ENCODE measurements at places on chromosomes 2 and 18.

GRCh38 chr2:143473216-143473615, 344.0 kb downstream of the ARHGAP15 start:
- no peak for DNase-seq

GRCh38 chr2:105517814-105518705, 119.2 kb upstream of the FHL2 start:
- DNase-seq = no peak

DNA sequence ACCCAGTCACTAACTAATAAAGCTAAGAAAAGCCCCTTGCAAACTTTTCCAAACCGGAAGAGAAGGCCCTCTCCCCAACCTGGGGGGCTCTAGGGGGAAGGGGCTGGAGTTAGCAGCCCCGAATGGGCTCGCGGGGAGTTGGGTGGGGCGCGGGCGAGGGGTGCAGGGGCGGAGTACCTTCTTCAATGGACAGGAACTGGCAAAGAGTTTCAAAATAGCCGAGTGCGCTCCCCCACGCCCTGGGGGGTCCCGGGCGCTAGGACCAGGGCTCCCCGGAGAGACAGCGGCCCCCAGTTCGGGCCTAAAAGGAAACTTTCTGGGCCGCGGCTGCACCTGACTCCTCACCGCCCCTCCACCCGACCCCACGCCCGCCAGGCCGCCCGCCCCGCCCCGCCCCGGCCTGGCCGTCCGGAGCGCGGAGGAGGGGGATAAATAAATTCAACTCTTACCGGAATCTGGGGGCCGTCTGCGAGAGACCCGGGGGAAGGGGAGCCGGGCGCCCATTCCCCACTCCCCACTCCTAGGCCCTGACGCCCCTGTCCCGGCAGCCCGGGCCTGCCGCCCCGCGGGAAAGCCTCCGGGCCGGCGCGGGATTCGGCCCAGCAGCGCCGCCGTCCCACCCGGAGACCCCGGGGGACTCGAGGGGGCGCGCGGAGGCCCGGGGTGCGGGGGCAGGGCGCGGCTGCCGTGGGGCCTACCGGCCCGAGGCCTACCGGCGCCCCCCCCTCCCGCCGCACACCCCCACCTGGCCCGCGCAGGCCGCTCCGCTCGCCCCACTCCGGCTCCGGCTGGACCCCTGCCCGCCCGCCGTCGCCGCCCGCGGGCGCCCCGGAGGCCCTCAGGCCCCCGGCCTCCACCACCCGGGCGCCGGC, 868 bp downstream of the INO80D start:
- peak; percentile 48 for DNase-seq

- no peak for DNase-seq
These were observed 30.1 kb downstream of the FEZ2 start for GRCh38 chr2:36567711-36568408.

DNA sequence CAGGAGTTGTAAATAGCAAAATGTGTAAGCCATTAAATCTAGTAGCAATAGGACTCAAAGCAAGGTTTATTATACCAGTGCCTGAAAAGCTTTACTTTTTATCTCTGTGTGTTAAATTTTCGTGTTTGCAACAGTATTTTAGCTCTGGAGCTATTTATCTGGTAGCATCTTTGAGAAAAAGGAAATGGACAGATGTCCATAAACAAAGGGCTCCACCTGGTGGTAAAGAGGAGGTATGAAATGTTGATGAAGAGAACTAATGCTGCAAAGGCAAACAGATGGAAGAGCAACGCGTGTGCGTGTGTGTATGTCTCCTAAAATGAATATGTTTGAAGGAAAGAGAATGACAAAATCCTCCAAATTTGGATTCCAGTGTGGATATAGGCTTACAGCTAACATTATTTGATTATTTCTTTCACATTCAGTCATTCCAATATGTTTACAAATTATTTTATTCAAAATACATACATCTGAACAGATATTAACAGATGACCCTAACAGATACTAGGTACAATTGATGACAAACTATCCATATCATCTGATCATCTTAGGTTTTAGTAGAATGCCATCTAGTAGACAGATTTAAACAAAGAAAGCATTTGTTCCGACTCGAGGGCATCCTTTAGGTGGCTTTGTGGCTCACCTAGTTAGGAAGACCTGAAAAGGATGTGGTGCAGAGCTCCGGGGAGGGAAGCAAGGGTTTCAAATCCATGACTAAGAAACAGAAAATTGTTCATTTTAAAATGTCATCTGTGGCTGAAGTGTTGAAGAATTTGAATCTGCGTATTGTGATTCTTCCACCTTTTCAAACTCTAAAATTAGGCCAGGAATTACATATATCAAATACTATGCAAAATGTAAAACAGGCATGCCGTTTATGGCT, 383.3 kb downstream of the MTX2 start:
- no peak for DNase-seq

DNA sequence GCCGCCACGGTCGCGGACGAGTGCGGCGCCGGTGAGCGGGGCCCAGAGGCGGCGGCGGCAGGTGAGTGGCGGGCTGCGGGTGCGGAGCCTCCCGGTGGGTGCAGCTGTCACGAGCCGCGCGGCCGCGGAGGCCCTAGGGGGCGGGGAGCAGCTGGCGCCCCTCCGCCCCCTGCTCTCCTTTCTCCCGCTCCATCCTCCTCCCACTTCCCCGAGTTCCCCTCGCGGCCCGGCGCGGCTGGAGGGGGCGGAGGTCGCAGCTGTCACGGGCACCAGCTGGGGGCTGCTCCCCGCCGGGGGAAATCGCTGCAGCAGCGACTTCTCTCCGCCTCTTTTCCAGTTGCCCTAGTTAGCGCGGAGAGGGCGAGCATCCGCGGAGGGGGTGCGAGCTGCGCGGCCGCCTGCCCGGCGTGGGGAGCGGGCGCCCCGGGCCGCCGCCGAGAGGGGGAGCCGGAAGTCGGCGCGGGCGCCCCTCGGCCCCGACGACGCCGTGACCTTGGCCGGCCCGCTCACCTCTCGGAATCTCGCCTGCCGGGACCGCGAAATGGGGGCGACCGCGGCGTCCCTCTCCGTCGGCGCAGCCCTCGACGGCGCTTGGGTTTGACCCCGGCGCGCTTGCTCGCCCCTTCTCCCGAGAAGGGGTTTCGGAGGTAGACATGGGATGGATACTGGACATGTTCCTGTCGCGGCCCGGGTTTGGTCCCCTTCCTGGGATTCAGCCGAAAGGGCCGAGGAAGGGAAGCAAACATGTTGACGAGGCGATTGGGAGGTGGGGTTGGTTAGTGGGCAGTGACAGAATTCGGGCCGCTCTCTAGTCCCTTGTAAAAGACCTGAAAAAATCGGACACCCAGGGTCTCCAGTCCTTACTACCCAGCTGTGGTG, 727 bp downstream of the NCOA1 start:
- peak; percentile 66 for DNase-seq

DNA sequence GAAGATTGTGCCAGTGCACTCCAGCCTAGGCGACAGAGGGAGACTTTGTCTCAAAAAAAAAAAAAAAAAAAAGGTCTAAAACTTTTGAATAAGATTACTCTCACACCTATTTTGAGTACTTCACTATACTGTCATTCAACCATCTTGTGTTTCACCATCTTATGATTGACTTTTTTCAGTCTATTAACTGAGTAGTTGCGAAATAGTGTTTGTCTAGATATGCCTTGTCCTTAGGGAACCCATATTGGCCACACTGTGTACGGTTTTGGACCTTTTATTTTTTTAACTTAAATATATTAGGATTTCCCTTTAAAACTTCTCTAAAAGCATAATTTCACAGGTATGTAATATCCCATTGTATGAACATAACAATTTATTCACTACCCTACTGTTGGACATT, 72.3 kb downstream of the ALMS1 start:
- no peak for DNase-seq

GRCh38 chr18:26617151-26617554, 68.8 kb upstream of the KCTD1 start:
- no peak for DNase-seq

DNA sequence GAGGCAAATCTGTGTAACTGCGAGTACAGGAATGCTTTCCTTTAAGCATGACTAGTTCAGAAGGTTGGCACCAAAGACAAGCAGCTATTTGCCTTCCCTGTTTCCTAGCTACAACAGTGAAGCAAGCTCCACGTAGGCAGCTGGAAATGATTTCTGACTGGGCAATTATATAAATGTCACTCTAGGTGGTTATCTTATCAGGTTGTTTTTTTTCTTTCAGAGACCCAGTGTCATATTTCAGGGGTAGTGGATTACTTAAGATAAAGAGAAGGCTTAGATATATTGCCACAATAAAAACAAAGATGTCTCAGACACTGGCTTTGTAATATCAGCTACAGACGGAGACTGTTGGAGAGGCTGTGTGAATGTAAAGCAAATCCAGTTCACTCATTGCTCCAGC, 748.9 kb upstream of the NXPH2 start:
- DNase-seq = no peak

DNA sequence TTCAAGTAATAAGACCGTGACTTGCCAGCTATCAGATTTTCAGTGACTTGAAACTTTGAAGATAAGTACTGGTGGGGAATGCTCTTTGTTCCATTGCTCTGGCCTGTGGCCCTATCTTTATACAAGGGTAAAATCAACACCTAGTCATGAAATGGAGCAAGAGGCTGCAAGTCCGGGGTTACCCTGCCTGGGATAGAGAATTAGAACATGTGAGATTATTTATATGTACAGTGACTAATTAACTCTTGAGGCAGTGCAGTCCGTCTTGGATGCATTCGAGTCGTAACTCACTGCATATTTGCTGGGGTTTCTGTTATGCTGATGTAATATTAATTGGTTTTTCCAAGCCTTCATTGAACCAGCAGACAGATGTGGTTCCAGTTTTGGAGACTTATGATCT, 105.8 kb upstream of the LYPD6 start:
- no peak for DNase-seq

DNA sequence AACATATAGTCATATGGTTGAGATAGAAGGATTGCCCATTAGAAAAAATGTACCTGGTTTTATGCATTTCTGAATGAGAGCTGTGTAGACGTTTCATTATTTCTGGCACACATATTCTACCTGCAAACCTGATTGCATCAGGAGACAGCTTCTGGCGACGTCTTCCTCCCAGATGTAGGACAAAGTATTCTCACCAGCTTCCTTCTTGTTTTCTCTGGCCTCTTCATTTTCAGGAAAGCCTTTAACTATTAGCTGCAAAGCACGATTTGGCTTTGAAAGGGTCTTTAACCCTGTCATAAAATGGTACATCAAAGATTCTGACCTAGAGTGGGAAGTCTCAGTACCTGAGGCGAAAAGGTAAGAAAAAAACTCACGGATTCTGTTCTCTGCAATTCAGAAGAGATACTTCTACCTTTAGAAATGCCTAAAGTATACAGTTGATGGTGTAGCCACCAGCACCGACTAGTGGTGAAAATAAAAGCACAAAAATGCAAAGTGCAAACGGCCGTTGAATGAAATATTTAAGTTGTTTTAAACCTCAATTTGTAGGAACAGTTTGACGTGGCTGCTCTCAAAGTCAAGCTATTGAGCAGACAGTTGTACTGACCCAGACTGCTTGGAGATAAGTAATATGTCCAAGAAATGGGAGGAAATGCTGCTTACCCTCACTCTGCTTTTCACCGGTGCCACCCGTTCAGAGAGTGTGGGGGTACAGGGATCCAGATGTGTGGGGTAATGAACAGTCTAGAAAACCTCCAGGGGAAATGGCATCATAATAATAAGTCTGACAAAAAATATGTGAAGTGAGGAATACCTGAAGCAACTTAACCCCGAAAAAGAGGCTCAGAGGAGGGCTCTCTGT, 20.2 kb downstream of the IL18RAP start:
- DNase-seq = peak; percentile 33

DNA sequence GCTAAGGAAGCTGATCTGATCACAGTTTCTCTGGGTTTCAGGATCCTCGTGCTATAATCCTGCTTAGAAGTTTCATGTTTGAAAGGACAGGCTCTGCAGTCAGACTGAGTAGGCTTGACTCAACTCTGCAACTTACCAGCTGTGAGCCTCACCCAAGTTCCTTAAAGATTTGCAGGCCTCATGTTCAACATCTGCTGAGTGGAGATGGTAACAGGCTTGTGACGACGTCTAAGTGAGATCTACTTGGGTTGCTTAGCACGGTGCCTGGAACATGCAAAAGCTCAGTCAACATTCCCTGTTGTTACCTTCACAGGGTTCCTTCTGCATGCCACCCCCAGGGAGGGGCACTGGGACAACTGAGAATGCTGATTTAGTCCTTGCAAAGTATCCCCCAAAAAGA, 164.2 kb downstream of the C1D start:
- DNase-seq = no peak

DNA sequence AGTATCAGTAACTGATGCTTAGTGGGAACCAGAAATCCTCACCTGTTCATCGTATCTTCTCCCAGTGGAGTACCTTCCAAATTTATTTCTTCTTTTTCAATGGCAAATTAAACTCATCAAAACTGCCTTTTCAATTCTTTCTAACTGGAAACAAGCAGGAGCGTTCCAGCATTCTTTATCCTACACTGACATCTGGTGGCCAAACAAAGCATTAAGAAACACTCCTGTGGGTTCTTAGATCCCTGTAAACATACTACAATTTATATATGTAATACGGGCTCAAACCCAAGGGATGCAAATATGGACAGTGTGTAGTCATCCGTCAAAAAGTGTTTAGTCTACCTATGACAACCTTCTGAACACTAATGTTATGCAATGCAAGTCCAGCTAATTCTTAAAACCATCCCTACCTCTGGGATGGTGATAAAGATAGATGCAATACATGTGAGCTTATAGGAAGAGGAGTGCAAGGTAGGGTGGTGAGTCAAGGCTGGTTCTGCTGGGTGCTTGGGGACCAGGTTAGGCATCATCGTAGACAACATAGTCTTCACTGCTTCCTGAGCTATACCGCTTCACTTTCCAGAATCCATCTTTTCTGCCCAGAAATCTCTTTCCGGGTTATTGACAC, 375.0 kb downstream of the CTNNA2 start:
- peak; percentile 59 for DNase-seq

DNA sequence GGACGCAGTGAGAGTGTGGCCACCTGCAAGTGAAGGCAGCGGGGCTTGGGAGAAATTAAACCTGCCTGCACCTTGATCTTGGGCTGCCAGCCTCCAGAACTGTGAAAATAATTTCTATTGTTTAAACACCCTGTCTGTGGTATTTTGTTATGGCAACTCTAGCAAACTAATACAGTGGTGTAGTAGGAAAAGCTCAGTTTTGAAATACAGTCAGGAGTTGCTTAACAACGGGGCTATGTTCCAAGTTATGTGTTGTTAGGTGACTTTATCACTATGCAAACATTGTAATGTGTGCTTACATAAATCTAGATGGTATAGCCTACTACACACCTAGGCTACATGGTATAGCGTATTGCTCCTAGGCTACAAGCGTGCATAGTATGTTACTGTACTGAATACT, 93.4 kb upstream of the FN1 start:
- no peak for DNase-seq

GRCh38 chr18:49381267-49381845, 79.1 kb downstream of the DYM start:
- DNase-seq = no peak

DNA sequence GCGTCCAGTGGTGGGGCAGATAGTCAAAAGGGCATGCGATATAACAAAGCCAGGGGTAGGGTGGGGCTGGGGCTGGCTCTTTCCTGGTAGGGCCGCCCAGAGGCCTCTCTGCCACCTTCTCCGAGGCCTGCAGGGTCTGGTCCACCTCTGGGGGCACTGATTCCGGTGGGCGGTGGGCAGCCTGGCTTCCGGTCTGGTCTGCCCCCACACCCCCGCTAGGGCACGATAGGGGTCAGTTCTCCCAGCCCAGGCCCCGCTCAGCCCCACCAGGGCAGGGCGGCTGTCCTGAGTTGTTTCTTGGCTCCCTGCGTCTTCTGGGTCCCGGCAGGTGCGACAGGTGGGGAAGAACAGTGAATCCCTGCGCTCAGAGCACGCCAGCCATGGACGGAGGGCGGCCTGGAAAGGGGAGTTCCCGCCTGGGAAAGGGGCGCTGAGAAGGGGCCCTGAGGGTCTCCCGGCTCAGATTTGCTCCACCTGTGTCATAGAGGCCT, 707 bp upstream of the ERFE start:
- DNase-seq = no peak
